ENCODE measurements at places on chromosomes 3 and 15. TPM values are rescaled to one million over a fixed set of nuclear protein-coding genes. Genes with fewer than 3 reads are reported as not detected.

The SAMD7 gene
- total RNA-seq = not detected

The HRG gene
- not detected for total RNA-seq

The GREM1 gene
- not detected for total RNA-seq

The ZXDC gene
- 56.1 TPM for total RNA-seq

The HYAL1 gene
- not detected for total RNA-seq

The SH2D7 gene
- total RNA-seq = not detected

DNA sequence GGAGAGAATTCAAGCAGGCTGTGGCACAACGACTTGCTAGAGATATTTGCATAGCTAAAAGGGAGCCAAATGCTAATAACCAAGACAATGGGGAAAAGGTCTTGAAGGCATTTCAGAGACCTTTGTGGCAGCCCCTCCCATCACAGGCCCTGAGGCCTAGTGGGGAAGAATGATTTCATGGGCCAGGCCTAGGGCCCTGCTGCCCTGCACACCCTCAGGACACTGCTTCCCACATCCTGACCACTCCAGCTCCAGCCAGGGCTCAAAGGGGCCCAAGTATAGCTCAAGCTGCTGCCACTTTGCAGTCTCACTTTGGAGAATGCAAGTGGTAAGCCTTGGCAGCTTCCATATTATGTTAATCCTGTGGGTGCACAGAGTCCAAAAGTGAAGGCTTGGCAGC, 21.5 kb upstream of the PTPN23 start:
- H3K36me3 ChIP-seq = no peaks in the 10 kb centered on the region
- no peak for DNase-seq
- H3K27me3 ChIP-seq = no peaks in the 10 kb centered on the region
- peaks cover 12% of the 10 kb centered on the region for H3K4me1 ChIP-seq
- H3K4me3 ChIP-seq = no peak overlapping the region

GRCh38 chr3:102599819-102600576, 165.2 kb downstream of the ZPLD1 start:
- H3K27me3 ChIP-seq = no peaks in the 10 kb centered on the region
- H3K4me3 ChIP-seq = no peak overlapping the region
- no peak overlapping the region for H3K27ac ChIP-seq

- no peaks in the 10 kb centered on the region for H3K36me3 ChIP-seq
- no peaks in the 10 kb centered on the region for H3K27me3 ChIP-seq
- H3K4me3 ChIP-seq = no peak overlapping the region
- H3K4me1 ChIP-seq = peaks cover 25% of the 10 kb centered on the region
- H3K27ac ChIP-seq = no peak overlapping the region
These were observed 996 bp upstream of the XIRP1 start for GRCh38 chr3:39193391-39193790.

- no peak overlapping the region for H3K4me3 ChIP-seq
- no peak overlapping the region for H3K27ac ChIP-seq
- no peaks in the 10 kb centered on the region for H3K4me1 ChIP-seq
- H3K27me3 ChIP-seq = no peaks in the 10 kb centered on the region
These were observed 19.8 kb upstream of the LOXL1 start for GRCh38 chr15:73906346-73907034.

- no peaks in the 10 kb centered on the region for H3K27me3 ChIP-seq
- no peak for DNase-seq
- H3K36me3 ChIP-seq = no peaks in the 10 kb centered on the region
- peaks cover 15% of the 10 kb centered on the region for H3K4me1 ChIP-seq
- H3K27ac ChIP-seq = no peak overlapping the region
- H3K4me3 ChIP-seq = no peak overlapping the region
These were observed 256.6 kb upstream of the TPRG1 start for GRCh38 chr3:188915127-188915526.

DNA sequence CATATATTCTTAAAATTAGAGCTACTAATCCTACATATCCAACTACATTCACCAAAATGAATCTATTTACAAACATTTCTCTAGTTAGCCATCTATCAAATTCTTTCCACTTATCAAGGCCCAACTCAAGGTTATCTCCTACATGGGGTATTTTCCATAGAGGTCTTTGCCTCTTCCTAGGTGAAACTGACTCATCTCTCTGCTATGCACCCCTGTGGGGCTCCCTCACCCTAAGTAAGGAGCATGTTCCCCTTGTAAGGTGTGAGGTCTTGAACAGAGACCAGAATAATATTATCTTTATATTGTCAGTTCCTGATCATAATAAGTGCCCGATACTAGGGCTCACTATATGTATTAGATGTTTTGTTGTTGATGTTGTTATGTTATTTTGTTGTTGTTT, 74.6 kb upstream of the TSC22D2 start:
- no peaks in the 10 kb centered on the region for H3K36me3 ChIP-seq
- no peak overlapping the region for H3K4me3 ChIP-seq
- no peak for DNase-seq
- no peaks in the 10 kb centered on the region for H3K4me1 ChIP-seq

DNA sequence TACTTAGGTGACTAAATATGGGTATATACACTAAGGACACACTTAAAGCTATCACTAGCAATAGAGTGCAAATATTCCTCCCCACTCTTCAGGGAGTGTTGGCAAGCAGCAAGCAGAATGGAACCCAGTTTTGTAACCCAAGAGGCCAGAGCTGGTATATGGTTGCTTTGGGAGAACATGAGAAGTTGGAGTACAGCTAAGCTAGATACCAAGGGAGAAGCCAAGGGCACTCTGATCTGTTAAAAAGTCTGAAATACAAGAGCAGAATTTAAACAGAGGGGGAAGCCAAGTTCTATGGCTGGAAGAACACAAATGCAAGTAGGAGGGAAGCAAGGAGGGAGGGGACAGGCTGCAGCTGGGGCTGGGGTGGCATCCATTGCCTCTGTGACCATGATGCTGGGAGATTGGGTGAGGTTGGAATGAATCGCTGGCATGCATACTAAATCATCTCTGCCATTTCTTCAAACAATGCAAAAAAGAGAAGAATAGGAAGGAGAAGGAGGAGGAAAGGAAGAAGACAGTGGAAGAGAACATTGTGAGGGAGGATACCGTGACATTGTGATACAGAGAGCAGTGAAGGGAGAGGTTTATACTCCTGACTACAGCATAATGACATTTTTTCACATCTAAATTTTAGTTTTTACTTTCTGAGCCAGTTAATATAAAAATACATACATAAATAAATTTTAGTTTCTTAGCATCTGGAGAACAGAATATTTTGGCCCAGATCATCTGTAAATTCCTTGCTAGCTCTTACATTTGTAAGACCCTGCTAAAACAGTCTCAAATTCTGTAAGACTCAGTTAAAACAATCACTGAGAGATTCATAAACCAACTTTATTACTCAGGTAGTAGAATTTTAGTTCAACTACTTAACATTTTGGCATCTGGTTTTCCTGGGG, 9.0 kb upstream of the ANXA2 start:
- H3K27me3 ChIP-seq = no peaks in the 10 kb centered on the region
- no peak overlapping the region for H3K27ac ChIP-seq
- H3K4me3 ChIP-seq = no peak overlapping the region
- peaks cover 16% of the 10 kb centered on the region for H3K4me1 ChIP-seq

GRCh38 chr3:28940530-28940929, 340.3 kb upstream of the RBMS3 start:
- no peak for DNase-seq
- no peaks in the 10 kb centered on the region for H3K36me3 ChIP-seq
- H3K27me3 ChIP-seq = no peaks in the 10 kb centered on the region
- H3K4me1 ChIP-seq = no peaks in the 10 kb centered on the region
- no peak overlapping the region for H3K4me3 ChIP-seq
- H3K27ac ChIP-seq = no peak overlapping the region

DNA sequence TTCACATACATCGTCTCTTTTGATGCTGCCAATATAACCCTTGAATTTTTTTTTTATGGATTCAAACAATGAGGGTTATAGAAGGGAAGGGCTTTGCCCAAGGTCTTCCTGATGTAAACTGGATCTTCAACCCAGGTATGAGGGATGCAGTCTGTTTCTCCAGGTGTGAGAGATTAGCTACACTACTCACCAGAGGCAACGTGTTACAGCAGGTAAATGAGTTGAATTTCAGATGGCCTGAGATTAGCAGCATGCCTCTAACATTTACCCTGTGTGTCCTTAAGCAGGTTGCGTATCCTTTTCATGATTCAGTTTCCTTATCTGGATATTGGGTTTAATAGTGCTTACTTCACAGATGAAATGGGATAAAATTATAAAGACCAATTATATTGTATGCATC, 1.9 kb downstream of the RTP4 start:
- peaks cover 20% of the 10 kb centered on the region for H3K36me3 ChIP-seq
- DNase-seq = no peak
- no peak overlapping the region for H3K27ac ChIP-seq
- peaks cover 12% of the 10 kb centered on the region for H3K4me1 ChIP-seq
- no peak overlapping the region for H3K4me3 ChIP-seq

- peaks cover 24% of the 10 kb centered on the region for H3K4me1 ChIP-seq
- DNase-seq = no peak
- H3K4me3 ChIP-seq = no peak overlapping the region
- H3K27me3 ChIP-seq = no peaks in the 10 kb centered on the region
These were observed 142.4 kb upstream of the TLE3 start for GRCh38 chr15:70240082-70240481.

Measured in natural killer cell (primary cell).